Daoy (cell line): ENCODE measurements at places on chromosomes 13 and 19. TPM values are rescaled to one million over a fixed set of nuclear protein-coding genes. Genes with fewer than 3 reads are reported as not detected.

Gene FCAR
- not detected in 2 replicates for total RNA-seq

Gene GDF15
- total RNA-seq: 5.1 and 7.3 TPM in 2 replicates

Gene KLK10
- total RNA-seq: 0.63 TPM in 1 of 2 replicates, not detected in the other

Gene SOHLH2
- total RNA-seq: 0.17 and 0.24 TPM in 2 replicates

Gene USP12
- 22.0 and 23.8 TPM in 2 replicates for total RNA-seq

- no peak for DNase-seq
Measured at GRCh38 chr13:37486171-37486681, 112.3 kb downstream of the POSTN start.

GRCh38 chr13:50668049-50668448 is 175.4 kb downstream of the DLEU7 start:
- no peak for DNase-seq

- DNase-seq: no peak
Measured at GRCh38 chr19:27765912-27766725, 1446.8 kb downstream of the UQCRFS1 start.

DNA sequence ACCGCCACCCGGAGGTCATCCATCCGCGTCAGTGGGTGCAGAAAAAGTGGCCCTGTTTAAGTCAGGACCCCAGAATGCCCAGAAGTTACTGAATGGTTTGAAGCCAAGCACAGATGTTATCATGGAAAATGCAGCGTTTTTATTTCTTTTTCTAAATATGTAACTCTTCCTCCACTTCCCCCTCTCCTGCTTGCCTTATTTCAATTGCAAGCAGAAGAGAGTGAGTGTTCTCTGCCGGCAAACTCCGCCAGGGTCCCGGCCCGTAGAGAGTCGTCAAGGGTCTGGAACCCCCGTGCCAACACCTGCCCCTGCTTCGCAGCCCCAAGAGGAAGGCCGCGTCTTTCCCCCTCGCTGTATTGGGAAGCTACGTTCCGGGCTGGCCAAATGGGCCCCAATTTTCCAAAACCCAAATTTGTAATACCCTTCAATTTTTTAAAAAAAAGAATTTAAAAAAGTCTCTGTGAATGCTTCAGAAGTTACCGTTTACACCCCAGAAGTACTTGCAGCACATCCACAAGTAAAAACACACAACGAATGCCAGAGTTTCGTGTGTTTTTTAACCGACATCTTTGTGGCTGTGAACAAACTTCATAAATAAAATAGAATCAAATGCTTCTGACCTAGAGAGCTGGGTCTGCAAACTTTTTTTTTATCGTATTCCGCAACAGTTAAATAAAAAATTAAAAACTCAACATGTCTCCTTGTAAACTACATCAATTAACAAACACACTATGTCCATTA is 712 bp upstream of the PDX1 start:
- DNase-seq: no peak

DNA sequence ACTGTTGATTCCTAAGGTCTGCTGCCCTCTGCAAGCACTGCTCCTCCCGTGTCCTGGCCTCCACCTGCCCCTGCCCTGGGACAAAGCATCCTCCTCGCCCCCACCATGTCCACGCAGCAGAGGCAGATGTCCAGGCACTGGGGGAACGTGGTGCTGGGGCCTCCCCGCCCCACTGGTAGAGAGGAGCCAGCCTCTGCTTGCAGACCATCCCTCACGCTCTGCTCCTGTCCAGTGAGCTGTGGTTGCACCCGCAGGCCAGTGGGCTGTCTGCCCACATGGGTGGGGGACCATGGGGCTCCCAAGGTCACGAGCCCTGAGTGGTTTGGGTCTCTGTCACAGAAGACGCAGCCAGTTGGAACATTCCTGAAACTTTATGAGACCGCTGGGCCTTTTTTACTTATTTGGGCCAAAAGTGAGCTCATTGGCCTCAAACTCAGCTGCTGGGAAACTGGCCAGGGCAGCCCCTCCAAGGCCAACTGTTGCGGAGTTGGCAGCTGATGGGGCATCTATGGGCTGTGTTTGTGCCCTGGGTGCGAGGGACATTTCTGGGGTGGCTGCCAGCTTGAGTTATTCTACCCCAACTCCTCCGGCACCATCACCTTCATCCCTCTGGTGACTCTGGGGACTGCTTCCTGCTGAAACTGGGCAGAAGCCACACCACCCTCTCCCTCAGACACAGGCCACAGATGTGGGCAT is 64.8 kb upstream of the F7 start:
- DNase-seq: no peak
